Right atrium auricular region (tissue), 2 donors: ENCODE measurements at places on chromosomes 6 and 20.

GRCh38 chr20:8152183-8152582, 20.1 kb downstream of the PLCB1 start:
- DNase-seq = no peak

DNA sequence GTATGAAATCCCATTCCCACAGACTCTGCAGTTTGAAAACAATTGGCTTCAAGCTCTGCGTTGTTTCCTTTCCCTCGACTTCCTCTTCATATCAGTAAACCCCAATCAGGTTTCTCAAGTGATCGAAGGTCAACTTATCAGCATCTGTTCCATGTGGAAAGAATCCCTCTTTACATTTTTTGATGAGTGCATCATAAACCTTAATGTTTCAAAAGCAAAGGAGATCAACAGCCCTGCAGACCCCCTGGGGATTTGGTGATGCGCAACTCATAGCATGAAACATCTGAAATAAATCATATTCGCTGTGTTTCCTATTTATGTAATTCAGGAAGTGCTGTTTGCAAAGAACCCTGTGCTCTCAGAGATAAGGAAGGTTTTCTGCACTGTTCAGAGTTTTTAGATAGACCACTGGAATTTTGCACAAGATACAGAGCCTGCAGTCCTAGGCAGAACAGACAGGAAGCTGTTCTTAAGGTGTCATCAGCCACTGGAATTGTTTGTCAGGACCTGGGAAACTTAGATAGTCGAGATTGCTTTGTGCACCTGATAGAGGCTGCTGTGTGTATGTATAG, 216.0 kb downstream of the HIVEP2 start:
- no peak for DNase-seq

DNA sequence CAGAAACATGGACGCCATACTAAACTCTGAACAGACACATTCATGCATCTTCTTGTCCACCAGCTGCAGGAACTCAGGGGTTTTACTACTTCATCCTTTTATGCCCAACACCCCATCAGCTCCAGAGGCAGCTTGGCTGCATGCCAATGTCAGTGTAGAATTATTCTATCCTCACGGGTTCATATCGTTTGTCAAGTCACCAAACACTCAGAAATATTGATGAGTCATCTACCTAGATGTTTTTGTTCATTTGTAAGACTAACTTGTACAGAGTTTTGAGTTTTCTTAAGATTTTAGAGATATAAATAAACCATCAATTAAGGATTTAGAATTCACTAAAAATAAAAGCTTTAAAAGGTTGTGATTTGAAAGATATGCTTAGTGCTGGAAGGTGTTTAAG, 590.7 kb upstream of the FLRT3 start:
- DNase-seq = no peak

DNA sequence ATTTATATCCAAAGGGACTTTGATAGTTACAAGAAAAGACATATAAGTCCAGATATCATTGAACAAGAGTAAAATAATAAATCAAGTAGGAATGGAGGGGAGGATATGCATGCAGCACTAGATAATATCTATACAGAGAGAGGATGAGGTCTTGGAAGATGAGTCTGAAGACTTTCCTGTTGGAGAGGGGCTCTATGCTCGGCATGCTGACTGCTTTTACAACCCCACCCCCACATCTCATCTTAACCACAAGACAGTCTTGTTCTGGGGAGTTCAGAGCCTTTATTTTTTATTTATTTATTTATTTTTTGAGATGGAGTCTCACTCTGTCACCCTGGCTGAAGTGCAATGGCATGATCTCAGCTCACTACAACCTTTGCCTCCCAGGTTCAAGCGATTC, 48.4 kb upstream of the IER3 start:
- DNase-seq = no peak

DNA sequence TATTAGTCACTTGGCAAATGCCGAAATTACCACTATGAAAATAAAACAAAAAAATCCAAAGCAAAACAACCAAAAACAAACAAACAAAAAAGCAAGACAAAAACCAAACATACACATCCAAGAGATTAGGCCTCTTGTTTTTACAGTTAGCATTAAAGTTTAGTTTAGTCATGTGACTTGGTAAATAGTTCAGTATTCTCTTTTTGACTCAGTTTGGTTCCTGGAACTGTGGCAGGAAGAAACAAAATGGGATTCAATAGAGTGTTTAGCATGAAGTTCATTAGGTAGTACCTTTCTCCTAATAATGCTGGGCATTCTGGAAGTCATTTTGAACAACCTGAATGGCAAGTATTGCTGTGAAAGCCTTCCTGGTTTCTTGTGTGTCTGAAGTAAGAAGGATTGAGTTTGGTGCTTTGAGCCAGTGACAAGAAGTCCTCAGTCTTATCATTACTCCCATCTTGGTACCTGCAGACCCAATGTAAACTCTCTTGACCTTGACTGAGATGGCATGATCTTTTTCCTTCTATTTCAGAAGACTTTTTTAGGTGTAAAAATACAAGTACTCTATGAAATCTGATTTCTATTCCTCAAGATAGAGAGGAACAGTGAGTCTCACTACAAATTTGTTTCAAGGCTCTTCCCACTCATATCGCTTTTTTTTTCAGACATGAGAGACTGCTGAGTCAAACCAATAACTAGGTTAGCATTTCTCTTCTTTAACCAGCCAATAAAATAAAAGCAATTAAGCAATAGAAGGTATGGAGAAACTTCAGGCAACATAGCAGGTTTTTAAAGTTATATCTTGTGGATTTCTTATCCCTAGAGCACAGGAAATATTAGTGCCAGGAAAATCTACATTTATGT, 223.6 kb upstream of the PREP start:
- no peak for DNase-seq

DNA sequence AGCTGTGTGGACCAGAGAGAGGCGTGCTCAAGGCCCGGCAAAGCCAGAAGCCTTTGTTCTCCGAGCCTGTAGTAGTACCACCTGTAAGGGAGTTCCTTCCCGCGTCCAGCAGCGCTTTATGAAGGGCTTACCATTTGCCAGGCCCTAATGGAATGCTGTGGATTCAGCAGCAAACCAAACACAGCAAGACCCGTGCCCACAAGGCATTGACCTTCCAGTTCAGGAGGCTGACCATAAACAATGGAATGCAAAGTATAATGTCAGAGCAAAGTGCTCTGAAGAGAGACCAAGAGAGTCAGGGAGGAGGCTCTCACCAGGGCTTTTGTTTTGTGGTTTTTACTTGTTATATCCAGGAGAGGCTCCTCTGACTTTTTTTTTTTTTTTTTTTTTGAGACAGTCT, 209.8 kb downstream of the ZMYND8 start:
- no peak for DNase-seq

DNA sequence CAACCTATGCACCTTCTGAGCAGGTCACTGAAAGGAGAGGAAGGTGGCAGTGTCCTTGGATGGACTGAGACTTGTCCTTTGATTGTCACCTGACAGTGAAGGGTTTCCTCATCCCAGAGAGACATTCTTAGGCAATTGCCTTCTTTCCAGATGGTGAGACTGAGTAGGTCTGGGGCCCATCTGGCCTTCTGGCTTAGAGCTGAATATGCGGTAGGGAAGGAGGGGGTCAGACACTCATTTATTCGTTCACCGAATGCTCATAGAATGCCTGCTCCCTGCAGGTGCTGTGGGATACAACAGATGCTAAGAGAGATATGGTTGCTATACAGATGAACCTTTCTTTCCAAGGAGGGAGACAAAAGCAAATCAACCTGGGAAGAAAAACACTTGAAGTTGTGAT, 76.8 kb downstream of the BMP6 start:
- DNase-seq = no peak

DNA sequence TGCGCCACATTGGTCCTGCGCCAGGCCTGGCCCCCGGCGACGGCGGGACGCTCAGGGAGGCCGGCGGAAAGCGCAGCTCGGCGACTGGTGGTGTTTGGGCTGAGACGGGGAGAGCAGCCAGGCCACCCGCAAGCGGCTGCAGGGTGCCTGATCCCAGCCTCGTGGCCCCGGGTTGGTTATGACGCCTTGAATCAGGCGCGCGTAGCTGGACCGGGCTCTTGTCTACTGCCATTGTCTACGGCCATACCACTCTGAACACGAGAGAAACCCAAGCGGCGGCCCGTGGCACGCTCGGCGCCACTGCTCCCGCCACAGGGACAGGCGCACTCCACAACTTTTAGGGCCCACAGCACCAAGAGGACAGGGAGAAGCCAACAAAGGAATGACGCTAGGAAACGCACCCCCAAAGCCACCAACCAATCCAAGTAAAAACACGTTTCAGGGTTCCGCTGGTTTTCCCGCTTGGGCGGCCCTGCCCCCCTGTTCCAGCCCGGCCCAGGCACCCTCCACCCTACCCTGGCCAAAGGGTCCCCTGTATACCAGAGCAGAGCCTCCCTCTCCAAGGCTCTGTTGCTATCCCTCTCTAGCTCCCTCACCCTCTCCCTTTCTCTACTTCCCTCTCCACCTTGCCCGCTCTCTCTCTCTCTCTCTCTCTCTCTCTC, 1849.3 kb upstream of the DEFB115 start:
- no peak for DNase-seq

- no peak for DNase-seq
Observed at GRCh38 chr6:12392490-12392889, 102.3 kb downstream of the EDN1 start.

- DNase-seq = no peak
Observed at GRCh38 chr6:46605091-46605797, 47.4 kb downstream of the CYP39A1 start.

- DNase-seq = no peak
Observed at GRCh38 chr6:161727083-161727833, 453.4 kb upstream of the AGPAT4 start.

DNA sequence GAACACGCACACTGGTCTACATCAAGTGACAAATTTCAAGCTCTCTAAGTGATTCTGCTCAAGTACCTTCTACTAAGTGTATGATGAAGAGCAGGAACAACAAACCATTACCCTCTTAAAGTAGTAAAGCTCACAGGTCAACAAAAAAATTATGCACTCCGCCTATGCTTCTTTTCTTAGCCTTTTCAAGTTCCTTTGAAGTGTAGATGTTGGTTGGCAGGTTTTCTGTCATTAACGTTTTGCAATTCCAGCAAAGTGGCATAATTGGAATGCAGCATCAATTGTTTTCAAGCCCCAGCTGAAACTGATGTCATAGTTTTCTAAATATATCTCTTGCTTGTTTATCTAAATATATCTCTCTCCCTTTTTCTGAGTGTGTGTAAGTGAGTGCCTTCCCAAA, 396.9 kb upstream of the EYS start:
- no peak for DNase-seq

DNA sequence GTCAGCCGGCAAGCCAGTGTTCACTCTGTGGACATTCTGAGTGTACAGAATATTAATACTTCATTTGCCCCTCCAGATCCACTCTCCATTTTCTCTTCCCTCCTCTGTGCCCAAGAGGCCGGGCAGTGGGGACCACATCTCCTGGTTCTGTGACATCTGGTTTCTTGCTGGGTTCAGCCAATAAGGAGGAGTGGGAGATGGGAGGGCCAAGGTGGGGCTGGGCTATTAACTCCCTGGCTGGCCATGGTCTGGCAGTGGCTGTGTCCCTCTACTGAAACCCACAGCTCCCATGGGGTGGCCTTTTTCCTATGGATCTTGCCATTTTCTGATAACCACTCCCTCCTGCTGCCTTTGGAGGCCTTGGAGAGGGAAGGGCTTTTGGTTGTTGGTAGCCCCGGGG, 30.0 kb upstream of the SALL4 start:
- DNase-seq = no peak

- no peak for DNase-seq
Observed at GRCh38 chr6:168136622-168137021, 57.6 kb upstream of the FRMD1 start.

DNA sequence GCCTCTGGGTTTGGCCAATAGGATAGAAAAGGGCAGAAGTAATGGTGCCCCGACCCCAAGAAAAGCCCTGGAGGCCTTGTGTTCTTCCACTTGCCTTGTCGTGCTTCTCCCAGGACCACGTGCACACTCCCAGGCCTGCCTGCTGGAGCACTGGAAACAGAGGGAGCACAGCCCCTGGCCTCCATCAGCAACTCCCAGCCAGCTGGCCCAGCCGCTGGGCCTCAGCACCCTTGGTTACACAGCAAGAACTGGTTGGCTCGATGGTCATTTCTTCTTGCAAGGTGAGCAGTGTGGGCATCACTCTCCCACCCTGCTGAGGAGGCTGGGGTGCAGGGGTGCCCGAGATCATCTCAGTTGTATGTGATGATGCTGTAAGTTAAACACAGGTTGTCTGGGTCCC, 69.2 kb upstream of the CST7 start:
- DNase-seq = no peak

GRCh38 chr20:44407402-44408184, 52.1 kb downstream of the HNF4A start:
- DNase-seq = no peak

DNA sequence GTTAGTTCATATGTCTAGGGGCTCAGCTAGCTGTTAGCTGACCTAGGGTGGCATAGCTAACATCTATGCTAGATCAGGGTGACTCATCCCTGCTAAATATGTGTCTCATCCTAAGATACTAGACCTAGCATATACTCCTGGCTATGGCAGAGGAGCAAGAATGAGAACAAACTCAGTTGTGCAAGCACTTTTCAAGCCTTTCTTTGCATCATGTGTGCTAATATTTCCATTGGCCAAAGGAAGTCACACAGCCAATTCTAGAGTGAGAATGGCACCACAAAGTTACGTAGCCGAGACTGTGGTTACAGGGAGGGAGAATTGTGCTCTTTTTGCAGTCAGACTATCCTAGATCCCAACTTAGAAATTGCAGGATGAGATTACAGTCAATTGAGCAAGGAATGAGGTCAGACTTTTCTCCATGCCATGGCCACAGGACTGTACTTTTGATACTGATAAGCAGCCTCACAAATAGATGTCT, 78.7 kb downstream of the PLCB4 start:
- DNase-seq = no peak

GRCh38 chr6:20599302-20600051, 65.2 kb downstream of the CDKAL1 start:
- DNase-seq = no peak

DNA sequence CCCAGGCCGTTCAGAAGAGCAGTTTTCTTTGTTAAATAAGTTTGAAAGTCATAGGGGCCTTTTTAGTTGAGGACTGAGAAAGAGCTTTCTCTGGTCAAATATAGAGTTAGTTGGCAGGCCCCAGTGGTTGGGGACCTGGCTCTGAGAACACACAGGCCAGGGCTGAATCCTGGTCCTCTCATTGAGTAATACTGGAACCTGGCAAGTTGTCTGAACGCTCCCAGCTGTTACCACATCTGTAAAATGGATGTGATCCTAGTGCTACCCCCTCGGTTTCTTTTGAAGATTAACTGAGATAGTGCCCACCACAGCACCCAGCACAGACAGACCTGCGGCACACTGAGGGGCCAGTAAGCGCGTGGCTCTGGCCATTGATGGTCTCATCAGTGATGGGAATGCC, 215.5 kb downstream of the ZDHHC14 start:
- DNase-seq = peak; percentile 57

DNA sequence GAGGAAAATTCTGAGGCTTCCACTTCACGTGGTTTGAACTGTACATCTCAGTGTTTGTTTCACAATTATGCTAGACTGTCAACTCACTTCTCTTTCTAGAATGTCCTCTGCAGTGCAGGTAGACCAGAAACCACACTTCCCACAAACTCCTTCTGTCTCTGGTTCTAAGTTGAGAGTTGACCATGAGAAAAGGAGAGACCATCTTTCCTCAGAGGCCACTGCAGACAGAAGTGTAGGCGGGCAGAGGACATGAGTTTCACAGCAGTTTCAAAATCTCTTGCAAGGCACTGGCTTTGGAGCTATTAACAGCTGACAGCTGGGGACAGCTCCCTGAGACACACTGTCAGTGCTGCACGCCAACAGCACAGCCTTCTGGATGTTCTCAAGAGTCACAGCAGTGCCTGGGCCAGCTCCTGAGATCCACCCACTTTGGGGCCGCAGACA, 55.4 kb upstream of the MOXD1 start:
- peak; percentile 59 for DNase-seq

GRCh38 chr20:50930976-50931305, 296 bp downstream of the ADNP start:
- DNase-seq = no peak
